ENCODE measurements at places on chromosomes 3 and 15. TPM values are rescaled to one million over a fixed set of nuclear protein-coding genes. Genes with fewer than 3 reads are reported as not detected.

PODXL2 gene
- total RNA-seq: 1.7 TPM

DNA sequence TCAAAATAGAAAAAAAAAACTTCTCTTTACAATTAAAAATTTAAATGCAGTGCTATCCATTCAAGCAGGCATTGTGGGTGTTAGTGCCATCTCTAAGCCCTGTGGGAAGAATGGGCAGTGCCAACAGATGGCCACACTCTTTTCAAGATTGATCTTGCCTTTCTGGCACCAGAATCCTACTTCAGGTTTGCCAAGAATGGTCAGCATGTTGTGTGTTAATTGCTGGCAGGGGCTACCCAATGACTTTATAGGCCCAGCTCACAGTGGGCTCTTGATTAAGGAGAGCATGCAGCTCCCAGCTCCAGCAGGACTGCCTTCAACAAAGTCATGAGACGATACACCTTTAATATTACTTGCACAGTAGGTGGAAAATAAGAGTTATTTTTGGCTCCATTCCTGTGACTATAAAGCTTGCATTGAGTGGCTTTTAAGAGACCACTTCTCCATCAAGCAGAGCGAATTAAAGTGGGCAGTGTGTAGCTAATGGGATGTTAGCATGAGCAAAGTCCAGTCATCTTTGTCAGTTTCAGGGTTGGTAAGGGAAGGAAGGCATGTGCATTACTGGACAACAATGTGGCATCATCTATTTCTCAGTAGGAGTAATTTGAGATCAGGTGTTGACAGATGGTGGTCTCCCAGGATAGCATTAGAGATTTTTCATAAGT is 476.8 kb downstream of the C3orf38 start:
- H3K27me3 ChIP-seq: no peaks in the 10 kb centered on the region
- no peaks in the 10 kb centered on the region for H3K36me3 ChIP-seq
- no peak overlapping the region for H3K27ac ChIP-seq
- H3K4me3 ChIP-seq: no peak overlapping the region
- DNase-seq: no peak

GRCh38 chr15:83462026-83462425 is 14.9 kb downstream of the SH3GL3 start:
- no peak overlapping the region for H3K4me3 ChIP-seq
- H3K4me1 ChIP-seq: no peaks in the 10 kb centered on the region
- H3K36me3 ChIP-seq: no peaks in the 10 kb centered on the region
- no peaks in the 10 kb centered on the region for H3K27me3 ChIP-seq
- H3K27ac ChIP-seq: no peak overlapping the region

- H3K36me3 ChIP-seq: no peaks in the 10 kb centered on the region
- H3K27me3 ChIP-seq: no peaks in the 10 kb centered on the region
- peaks cover 6% of the 10 kb centered on the region for H3K4me1 ChIP-seq
- DNase-seq: no peak
These were observed 25.3 kb upstream of the ARHGEF3 start for GRCh38 chr3:56826831-56827722.

GRCh38 chr3:138962854-138963560 is 16.0 kb downstream of the FOXL2NB start:
- H3K36me3 ChIP-seq: no peaks in the 10 kb centered on the region
- no peak overlapping the region for H3K27ac ChIP-seq
- H3K27me3 ChIP-seq: peaks cover 17% of the 10 kb centered on the region
- no peak for DNase-seq
- H3K4me1 ChIP-seq: no peaks in the 10 kb centered on the region

- H3K4me1 ChIP-seq: no peaks in the 10 kb centered on the region
- DNase-seq: no peak
- no peak overlapping the region for H3K4me3 ChIP-seq
- no peak overlapping the region for H3K27ac ChIP-seq
These were observed 893.5 kb downstream of the TUSC7 start for GRCh38 chr3:117603097-117603496.

- no peaks in the 10 kb centered on the region for H3K4me1 ChIP-seq
- H3K27me3 ChIP-seq: no peaks in the 10 kb centered on the region
- no peaks in the 10 kb centered on the region for H3K36me3 ChIP-seq
- no peak for DNase-seq
These were observed 1090.9 kb downstream of the TBL1XR1 start for GRCh38 chr3:176106380-176106779.

- H3K4me1 ChIP-seq: no peaks in the 10 kb centered on the region
- no peak for DNase-seq
- H3K4me3 ChIP-seq: no peak overlapping the region
These were observed 244.5 kb downstream of the FGF12 start for GRCh38 chr3:192482809-192483208.

TERC gene
- 2.9 TPM for total RNA-seq

C3orf70 gene
- not detected for total RNA-seq

GRCh38 chr15:95880630-95881029 is 449.9 kb upstream of the NR2F2 start:
- DNase-seq: no peak
- no peak overlapping the region for H3K27ac ChIP-seq
- no peaks in the 10 kb centered on the region for H3K27me3 ChIP-seq
- peaks cover 9% of the 10 kb centered on the region for H3K4me1 ChIP-seq
- no peak overlapping the region for H3K4me3 ChIP-seq

CCK gene
- not detected for total RNA-seq

DNA sequence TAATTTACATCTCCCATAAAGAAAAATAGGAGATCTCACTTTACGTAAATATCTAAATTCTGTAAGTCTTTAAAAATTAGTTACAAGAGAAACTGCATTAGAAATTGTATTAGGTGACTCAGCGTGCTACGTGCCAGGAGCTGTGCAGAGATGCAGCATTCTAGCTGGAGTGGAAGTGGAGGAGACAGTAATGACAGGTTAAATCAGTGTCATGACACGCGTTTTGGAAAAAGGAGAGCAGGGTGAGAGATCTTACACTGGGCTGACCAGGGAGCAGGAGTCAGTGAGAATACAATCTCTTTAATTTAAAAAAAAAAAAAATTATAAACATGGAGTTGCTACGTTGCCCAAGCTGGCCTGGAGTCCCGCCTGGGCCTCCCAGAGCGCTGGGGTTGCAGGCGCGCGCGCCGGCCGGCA is 635 bp downstream of the TUBGCP5 start:
- H3K27ac ChIP-seq: peak overlapping the region; percentile 61
- H3K36me3 ChIP-seq: peaks cover 14% of the 10 kb centered on the region
- H3K4me3 ChIP-seq: peak overlapping the region; percentile 89
- H3K4me1 ChIP-seq: peaks cover 19% of the 10 kb centered on the region
- no peak for DNase-seq

DNA sequence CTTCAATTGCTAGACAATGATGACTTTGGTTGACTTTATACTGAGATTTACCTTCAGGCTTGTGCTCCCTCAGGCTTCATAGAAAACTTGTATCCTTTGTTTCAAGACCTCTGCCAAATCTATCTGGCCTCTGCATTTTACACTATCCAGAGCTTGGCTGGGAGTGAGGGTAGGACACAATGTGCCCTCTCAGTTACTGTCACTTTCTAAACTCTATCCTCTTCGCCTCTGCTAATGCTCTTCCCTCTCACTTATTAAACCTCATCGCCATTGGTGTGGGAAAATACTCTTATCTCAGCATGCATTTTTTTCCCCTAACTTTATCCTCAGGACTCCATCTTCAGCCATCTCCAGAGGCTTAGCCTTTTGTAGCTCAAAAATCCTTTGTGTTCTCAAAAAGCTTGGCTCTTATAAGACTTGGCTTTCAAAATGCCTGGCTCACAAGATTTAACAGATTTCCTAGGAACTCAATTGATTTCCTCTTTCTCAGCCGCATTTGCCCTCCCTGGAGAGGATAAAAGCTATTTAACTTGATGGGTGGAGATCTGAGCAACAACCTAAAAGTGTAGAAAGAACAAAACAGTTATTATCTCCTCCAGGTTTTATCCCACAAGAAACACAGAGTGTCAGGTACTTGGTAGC is 28.3 kb downstream of the SUCNR1 start:
- H3K4me3 ChIP-seq: no peak overlapping the region
- H3K27me3 ChIP-seq: peaks cover 3% of the 10 kb centered on the region
- H3K4me1 ChIP-seq: no peaks in the 10 kb centered on the region
- H3K36me3 ChIP-seq: no peaks in the 10 kb centered on the region
- H3K27ac ChIP-seq: no peak overlapping the region
- DNase-seq: no peak

DNA sequence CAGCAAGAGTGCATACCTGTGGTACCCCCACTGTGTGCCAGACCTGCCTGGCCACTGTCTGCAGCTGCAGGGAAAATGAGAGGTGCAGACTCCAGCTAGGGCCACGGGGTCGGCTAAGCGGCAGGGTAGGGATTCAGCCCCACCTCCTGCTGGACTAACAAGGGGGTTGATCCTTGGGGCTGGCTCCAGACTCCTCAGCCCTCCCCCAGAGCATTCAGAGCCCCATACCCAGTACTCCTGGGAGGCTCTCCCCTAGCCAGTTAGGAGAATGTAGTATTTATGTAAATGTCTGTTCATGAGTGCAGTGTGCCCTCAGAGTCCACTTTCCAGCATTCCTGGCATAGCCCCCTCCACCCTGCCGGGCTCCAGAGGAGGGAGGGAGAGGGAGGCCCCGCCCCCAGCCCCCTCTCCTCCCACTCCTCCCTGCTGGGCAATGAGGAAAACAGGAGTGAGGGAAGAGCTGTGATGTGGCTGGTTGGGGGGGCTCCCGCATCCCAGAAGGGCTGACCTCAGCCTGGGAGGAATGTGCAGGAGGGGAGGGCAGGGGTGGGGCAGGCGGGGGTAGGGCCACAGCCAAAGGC is 4.5 kb upstream of the SEMA3B start:
- H3K4me3 ChIP-seq: no peak overlapping the region
- H3K27ac ChIP-seq: no peak overlapping the region
- H3K4me1 ChIP-seq: peaks cover 10% of the 10 kb centered on the region
- H3K36me3 ChIP-seq: no peaks in the 10 kb centered on the region
- DNase-seq: no peak

- H3K4me1 ChIP-seq: no peaks in the 10 kb centered on the region
- H3K4me3 ChIP-seq: no peak overlapping the region
- H3K27ac ChIP-seq: no peak overlapping the region
- H3K27me3 ChIP-seq: no peaks in the 10 kb centered on the region
- no peaks in the 10 kb centered on the region for H3K36me3 ChIP-seq
These were observed 10.2 kb upstream of the PLXND1 start for GRCh38 chr3:129616713-129617112.

INKA1 gene
- 1.2 TPM for total RNA-seq

GRCh38 chr3:108175352-108175751 is 46.9 kb downstream of the IFT57 start:
- H3K4me1 ChIP-seq: no peaks in the 10 kb centered on the region
- no peaks in the 10 kb centered on the region for H3K36me3 ChIP-seq
- H3K27ac ChIP-seq: no peak overlapping the region

SLC28A1 gene
- not detected for total RNA-seq

DNA sequence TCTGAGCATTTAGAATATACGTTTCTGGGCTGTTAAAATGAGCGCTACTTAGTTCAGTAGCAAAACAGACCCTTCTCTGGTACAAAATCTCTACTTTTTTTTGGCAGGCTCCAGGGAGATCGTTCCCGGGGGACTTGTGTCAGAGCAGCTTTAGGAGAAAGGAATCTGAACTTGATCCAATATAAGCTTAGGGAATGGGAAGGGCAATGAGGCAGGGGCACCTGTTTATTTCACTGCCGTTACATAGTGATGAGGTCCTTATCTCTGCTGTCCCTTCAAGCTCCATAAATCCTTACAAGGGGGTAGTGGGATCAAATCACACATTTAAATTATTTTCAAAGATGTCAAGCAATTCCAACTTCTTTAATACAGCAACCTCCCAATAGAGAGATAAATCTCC is 128.7 kb upstream of the BNIP2 start:
- H3K27me3 ChIP-seq: peaks cover 26% of the 10 kb centered on the region
- no peak overlapping the region for H3K4me3 ChIP-seq

GRCh38 chr15:84016371-84016770 is 219.2 kb upstream of the GOLGA6L4 start:
- no peaks in the 10 kb centered on the region for H3K4me1 ChIP-seq
- no peaks in the 10 kb centered on the region for H3K36me3 ChIP-seq
- H3K27me3 ChIP-seq: no peaks in the 10 kb centered on the region
- no peak for DNase-seq
- no peak overlapping the region for H3K27ac ChIP-seq

IGSF10 gene
- not detected for total RNA-seq

SCN11A gene
- total RNA-seq: not detected

DNA sequence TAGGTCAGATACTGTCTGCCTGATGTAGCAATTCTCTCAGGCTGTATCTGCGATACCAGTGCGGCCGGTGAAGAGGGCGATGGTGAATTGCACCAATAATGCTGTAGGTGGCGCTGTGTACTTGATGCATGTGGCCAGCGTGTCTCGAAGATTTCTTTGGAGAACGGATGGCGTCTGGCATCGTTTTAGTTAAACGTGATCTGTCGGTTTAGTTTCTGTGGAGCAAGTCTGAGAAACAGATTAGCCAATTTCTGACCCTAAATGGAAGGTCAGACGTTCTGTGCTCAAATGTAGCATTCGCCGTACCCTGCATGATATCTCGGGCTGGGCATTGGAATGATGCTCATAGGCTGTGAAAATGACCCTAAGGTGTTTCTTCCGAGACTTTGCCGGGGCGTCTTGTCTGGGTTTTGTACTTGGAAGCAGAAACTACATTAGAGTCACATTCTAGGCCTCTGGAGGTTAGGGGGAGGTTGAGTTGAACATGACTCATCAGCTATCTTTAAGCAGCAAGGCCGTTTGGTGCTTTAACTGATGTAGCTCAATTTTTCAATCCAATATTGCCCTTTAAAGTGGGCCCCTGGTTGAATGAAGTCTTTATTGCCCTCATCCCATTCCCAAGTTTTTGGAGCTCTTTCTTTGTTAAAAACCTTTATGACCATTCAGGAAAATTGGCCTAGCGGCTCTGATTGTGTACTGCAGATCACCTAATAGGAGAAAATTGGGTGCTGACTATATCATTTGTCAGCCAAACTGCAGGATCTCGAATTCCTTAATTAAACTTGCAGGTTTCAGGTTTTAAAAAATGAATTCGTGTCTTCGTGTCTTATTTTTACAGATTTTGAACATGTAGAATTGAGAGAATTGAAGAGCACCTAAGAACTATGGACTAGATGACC is 80.0 kb downstream of the SQOR start:
- H3K36me3 ChIP-seq: no peaks in the 10 kb centered on the region
- no peak overlapping the region for H3K4me3 ChIP-seq
- no peak overlapping the region for H3K27ac ChIP-seq

DNA sequence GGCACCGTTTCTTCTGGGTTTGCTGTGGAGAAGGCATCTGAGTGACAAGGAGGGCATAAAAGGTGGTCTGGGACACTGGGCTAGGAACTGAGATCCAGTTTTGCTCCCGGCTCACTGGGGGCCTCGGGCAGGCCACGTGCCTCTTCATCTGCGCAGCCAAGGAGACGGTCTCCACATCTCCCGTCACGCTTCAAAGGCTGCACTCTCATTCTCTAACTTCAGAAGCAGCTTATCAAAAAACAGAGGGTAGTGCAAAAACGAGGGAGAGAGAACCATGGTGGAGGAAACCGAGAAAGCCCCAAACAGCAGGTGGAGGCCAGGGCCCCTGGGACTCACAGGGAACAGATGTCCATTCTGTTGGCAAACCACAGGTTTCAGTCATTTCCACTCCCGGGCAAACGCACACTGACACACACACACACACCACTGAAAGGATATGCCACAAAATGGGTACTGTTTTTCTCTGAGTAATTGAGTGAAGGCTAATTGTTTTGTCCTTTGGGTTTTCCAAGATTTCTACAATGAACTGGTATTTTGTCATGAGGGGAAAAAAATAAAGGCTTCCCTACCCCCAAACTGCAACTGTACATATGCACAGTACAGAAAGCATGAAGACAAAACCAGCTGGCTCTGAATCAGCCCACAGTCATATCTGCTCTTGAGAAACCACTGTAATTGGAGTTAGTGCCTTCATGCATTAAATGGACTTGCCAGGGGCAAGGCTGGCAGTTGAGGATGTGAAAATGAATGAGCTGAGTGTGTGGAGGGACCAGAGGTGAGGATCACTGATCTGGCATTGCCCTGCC is 71.9 kb downstream of the MGLL start:
- no peak overlapping the region for H3K27ac ChIP-seq
- no peak overlapping the region for H3K4me3 ChIP-seq
- DNase-seq: no peak
- no peaks in the 10 kb centered on the region for H3K27me3 ChIP-seq
